ENCODE measurements at places on chromosomes 7 and 10.

DNA sequence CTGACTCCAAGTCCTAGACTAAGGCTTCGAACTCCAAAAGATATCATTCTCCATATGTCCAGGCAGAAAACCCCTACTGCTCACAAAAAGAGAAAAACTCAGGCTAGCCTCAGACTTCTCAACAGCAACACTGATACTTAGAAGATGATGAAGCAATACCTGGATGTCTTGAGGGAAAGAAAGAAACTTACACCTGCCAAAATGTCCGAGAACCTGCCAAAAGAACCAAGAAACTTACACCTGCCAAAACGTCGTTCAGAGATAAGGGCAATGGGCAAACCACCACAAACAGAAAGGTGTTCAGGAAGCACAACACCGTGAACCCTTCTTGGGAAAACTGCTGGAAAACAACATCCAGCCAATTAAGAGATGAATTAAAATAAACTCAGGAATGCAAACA, 15.3 kb downstream of the ABLIM1 start:
- no peaks in the 10 kb centered on the region for H3K27me3 ChIP-seq
- H3K4me3 ChIP-seq, result no peak overlapping the region
- H3K36me3 ChIP-seq, result no peaks in the 10 kb centered on the region
- no peak for DNase-seq
- H3K4me1 ChIP-seq, result no peaks in the 10 kb centered on the region
- no peak overlapping the region for H3K27ac ChIP-seq

- no peaks in the 10 kb centered on the region for H3K4me1 ChIP-seq
- H3K36me3 ChIP-seq, result no peaks in the 10 kb centered on the region
- no peak overlapping the region for H3K27ac ChIP-seq
Measured at GRCh38 chr7:132480534-132480933, 95.7 kb downstream of the PLXNA4 start.

- DNase-seq, result no peak
- H3K4me1 ChIP-seq, result peaks cover 18% of the 10 kb centered on the region
- H3K27me3 ChIP-seq, result peaks cover 2% of the 10 kb centered on the region
- H3K27ac ChIP-seq, result no peak overlapping the region
- H3K36me3 ChIP-seq, result no peaks in the 10 kb centered on the region
Measured at GRCh38 chr10:122311716-122312115, 40.6 kb downstream of the BTBD16 start.

DNA sequence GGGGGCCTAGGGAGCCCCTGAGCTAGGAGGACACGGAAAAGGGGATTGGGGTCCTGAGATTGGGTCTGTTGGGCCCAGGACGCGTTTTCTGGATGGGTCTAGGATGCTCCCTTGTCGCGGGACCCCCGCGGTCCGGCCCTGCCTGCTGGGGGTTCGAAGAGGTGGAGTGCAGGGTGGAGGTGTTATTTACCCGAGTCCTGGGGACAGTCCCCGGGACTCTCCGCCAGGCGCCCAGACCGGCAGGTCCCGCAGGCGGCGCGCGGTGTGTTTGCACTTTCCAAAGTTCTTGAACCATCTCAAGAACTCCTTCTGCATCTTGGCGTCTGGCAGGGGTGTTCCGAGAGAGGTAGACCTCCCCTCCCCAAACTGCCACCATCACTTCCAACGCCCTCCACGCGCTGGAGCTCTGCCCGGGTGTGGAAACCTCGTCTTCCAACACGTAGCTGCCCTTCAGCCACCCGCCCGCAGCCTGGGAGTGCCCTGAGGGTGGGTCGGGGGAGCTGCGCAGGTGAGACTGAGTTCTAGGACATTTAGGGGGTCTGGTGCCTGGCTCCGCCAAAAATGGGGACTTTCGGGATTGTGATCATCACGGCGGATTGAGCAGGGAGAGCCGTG, 569 bp downstream of the CAV1 start:
- no peaks in the 10 kb centered on the region for H3K36me3 ChIP-seq
- H3K4me1 ChIP-seq, result peaks cover 22% of the 10 kb centered on the region
- peak overlapping the region; percentile 69 for H3K4me3 ChIP-seq
- H3K27ac ChIP-seq, result peak overlapping the region; percentile 86
- peak; percentile 46 for DNase-seq
- peaks cover 24% of the 10 kb centered on the region for H3K27me3 ChIP-seq

DNA sequence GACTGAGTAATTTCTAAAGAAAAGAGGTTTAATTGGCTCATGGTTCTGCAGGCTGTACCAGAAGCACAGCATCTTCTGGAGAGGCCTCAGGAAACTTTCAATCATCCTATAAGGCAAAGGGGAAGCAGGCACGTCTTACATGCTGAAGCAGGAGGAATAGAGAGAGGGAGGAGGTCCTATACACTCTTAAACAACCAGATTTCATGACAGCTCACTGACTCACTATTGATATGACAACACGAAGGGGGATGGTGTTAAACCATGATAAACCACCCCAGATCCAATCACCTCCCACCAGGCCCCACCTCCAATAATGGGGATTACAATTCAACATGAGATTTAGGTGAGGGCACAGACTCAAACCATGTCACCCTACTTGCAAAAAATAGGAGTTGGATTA, 201.5 kb downstream of the CDK14 start:
- no peaks in the 10 kb centered on the region for H3K27me3 ChIP-seq
- H3K4me1 ChIP-seq, result no peaks in the 10 kb centered on the region
- H3K4me3 ChIP-seq, result no peak overlapping the region
- no peaks in the 10 kb centered on the region for H3K36me3 ChIP-seq

DNA sequence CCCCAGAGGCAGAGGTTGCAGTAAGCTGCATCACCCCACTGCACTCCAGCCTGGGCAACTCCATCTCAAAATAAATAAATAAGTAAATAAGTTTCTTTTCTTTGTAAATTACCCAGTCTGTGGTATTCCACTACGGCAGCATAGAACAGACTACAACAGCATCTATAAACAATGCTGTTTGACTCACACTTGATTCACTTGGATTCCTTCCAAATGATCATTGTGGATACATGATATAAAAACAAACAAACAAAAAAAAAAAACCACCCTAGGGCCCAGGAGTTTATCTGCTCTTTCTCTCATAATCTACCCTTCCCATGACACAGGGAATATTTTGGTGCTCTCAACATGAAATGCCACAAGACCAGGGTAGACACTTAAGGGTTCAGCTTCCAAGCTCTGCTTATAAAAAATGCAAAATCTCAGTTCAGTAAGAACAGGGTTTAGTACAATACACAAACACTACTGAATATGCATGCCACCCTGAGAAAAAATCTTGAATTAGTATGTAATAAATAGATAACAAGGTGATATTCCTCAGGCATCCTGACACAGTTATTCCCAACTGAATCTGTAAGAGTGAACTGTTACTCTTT, 200.9 kb downstream of the FAM107B start:
- no peak for DNase-seq
- H3K4me3 ChIP-seq, result no peak overlapping the region
- no peak overlapping the region for H3K27ac ChIP-seq
- no peaks in the 10 kb centered on the region for H3K36me3 ChIP-seq
- no peaks in the 10 kb centered on the region for H3K27me3 ChIP-seq

GRCh38 chr10:85902051-85902450, 464.5 kb downstream of the GRID1 start:
- no peak overlapping the region for H3K4me3 ChIP-seq
- H3K4me1 ChIP-seq, result no peaks in the 10 kb centered on the region
- H3K27me3 ChIP-seq, result no peaks in the 10 kb centered on the region
- H3K27ac ChIP-seq, result no peak overlapping the region

DNA sequence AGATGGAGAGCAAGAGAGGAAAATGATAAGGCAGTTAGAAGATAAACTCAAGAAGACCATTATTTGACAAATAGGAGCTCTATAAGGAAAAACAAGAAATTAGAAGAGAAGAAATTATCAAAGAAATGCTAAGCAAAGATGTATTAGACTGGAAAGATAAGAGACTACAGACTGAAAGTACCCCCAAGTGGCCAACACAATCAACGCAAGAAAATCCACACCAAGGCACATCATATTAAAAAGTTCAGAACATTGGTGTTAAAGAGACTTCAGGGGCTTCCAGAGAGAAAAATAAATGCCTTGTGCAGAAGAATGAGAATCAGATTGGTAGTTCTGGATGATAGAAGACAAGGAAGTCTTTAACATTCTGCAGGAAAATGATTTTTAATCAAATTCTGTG, 46.0 kb downstream of the SH2D4B start:
- DNase-seq, result no peak
- H3K27me3 ChIP-seq, result no peaks in the 10 kb centered on the region
- no peak overlapping the region for H3K27ac ChIP-seq
- H3K4me1 ChIP-seq, result peaks cover 4% of the 10 kb centered on the region
- H3K4me3 ChIP-seq, result no peak overlapping the region
- no peaks in the 10 kb centered on the region for H3K36me3 ChIP-seq
